ENCODE measurements at places on chromosomes 2 and 18. TPM values are rescaled to one million over a fixed set of nuclear protein-coding genes. Genes with fewer than 3 reads are reported as not detected.

TWIST2 gene
- not detected for total RNA-seq

TGFA gene
- total RNA-seq, result 0.27 TPM

C2orf78 gene
- total RNA-seq, result not detected

DAW1 gene
- not detected for total RNA-seq

ERBB4 gene
- total RNA-seq, result not detected

MARCO gene
- total RNA-seq, result under 0.01 TPM

ALPP gene
- 0.27 TPM for total RNA-seq

IFT172 gene
- total RNA-seq, result 38.8 TPM

PNO1 gene
- 4.0 TPM for total RNA-seq

RNF152 gene
- total RNA-seq, result 0.27 TPM

C2orf66 gene
- total RNA-seq, result 0.27 TPM

STEAP3 gene
- total RNA-seq, result 13.5 TPM

CD8A gene
- 0.27 TPM for total RNA-seq

RAX gene
- not detected for total RNA-seq

KATNAL2 gene
- total RNA-seq, result 2.2 TPM

NEMP2 gene
- total RNA-seq, result 6.2 TPM

C2orf80 gene
- total RNA-seq, result not detected

CXCR1 gene
- under 0.01 TPM for total RNA-seq

CNRIP1 gene
- total RNA-seq, result 40.7 TPM

SPATA3 gene
- total RNA-seq, result not detected

SESTD1 gene
- total RNA-seq, result 4.3 TPM

DNER gene
- total RNA-seq, result not detected

ANKRD30B gene
- not detected for total RNA-seq

ASXL3 gene
- total RNA-seq, result under 0.01 TPM

UGT1A7 gene
- total RNA-seq, result not detected

C1QL2 gene
- total RNA-seq, result not detected

VAMP8 gene
- 96.1 TPM for total RNA-seq

KIF1A gene
- total RNA-seq, result not detected

ALPG gene
- under 0.01 TPM for total RNA-seq

MC5R gene
- not detected for total RNA-seq

SERPINB13 gene
- not detected for total RNA-seq

WDCP gene
- 7.8 TPM for total RNA-seq

RNF125 gene
- 8.9 TPM for total RNA-seq

SMIM21 gene
- total RNA-seq, result not detected

ACVR1 gene
- total RNA-seq, result 10.5 TPM

SGPP2 gene
- total RNA-seq, result under 0.01 TPM

RPRM gene
- total RNA-seq, result under 0.01 TPM

TUBA3E gene
- not detected for total RNA-seq
